Substantia nigra (tissue), 51 donors: ENCODE measurements at places on chromosomes 5 and 9.

DNA sequence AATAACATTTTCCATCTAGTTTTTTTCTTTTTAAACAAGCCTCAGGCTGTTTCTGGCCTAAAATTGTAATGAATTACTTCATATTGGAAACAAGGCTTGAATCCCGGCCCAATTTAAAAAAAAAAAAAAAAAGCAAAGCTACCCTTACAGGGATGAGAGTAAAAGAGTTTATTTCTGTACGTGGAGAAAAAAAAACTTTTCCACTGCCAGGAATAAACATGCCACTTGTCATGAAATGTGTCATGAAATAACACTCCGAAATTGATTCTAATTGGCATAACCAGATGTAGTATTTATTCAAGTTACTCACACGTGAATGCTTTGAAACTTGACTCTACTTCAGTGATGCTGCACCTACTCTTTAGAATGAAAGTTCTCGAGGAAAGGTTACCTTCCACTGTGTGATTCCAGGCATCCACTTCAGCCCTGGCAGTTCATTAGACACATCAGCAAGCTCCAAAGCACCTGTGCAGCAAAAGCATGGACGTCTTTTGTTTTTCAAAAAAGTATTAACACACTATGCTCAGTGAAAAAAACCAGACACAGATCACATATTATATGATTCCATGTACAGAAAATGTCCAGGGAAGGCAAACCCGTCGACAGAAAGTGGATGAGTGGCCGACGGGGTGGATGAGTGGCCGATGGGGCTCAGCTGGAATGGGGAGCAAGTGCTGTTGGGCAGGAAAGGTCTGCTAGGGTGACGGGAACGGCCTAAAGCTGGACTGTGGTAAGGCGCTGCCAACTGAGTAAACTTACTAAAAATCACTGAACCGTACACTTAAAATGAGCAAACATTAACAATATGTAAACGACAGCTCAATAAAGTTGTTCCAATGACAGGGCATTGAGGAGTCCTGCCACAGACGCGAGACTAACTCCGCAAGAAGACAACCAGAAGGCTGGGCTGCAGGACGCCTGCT is 21.2 kb downstream of the NSUN2 start:
- no peak for DNase-seq

GRCh38 chr9:133661846-133662540 is 25.8 kb downstream of the DBH start:
- DNase-seq = no peak

GRCh38 chr5:149349382-149349781 is 4.1 kb downstream of the GRPEL2 start:
- no peak for DNase-seq

DNA sequence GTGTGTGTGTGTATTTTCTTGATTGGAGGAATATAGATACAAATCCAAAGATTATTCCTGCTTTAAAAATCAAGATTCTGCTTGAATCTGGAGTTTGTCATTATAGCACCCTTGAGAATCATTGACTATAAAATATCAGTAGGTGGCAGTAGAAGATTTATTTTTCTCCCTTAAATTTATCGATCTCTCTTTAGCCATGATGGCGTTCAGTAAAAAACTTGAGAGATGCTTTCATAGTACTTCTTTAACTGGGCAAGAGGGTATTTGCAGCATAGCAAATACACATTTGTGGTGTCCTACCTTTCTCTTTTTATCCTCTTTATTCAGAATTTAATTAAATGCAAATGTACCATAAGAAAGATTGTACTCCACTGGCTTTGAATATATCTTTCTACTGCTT is 307.7 kb downstream of the ADGRV1 start:
- DNase-seq = no peak

- DNase-seq = no peak
Observed at GRCh38 chr5:121152411-121152810, 688.3 kb downstream of the PRR16 start.

GRCh38 chr9:105098370-105098769 is 146.1 kb upstream of the SLC44A1 start:
- DNase-seq = no peak

- no peak for DNase-seq
Observed at GRCh38 chr5:6450319-6450833, 1.7 kb downstream of the UBE2QL1 start.

DNA sequence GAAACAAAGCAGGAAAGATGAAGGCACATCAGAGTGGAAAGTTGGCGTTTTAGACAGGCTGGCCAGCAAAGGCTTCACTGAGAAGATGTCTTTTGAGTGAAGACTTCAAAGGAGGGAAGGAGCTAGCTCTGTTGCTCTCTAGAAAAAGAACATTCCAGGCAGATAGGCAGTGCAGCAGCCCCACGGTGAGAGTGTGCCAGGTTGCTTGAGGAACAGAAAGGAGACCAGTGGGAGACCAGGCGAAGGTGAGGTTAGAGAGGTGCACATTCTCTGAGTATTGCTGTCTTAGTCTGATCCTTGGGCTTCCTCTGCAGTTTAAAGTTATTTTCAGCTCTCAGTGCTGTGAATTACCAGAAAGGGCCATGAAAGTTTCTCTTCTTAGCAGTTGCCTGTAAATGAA is 83.8 kb downstream of the SLC44A1 start:
- no peak for DNase-seq

DNA sequence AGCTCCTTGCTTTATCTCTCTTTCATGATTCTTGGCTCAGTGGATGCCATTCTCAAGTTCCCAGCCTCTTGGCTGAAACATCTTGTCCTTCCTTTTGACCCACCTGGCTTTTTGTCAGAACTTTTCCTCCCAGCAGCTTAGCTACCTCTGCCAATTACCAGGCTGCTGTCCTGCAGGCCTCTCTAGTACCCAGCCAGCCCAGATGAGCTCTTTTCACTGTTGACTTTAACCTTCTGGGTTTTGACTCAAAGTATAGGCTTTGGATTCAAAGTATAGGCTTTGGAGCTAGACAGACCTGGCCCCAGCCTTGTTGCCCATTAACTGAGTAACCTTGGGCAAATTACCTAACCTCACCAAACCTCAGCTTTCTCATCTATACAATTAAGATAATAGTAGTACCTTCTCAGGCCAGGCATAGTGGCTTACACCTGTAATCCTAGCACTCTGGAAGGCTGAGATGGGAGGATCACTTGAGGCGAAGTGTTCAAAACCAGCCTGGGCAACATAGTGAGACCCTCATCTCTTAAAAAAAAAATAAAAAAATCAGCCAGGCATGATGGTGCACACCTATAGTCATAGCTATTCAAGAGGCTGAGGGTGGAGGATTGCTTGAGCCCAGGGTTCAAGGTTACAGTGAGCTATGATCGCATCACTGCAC is 6.6 kb upstream of the TMEFF1 start:
- peak; percentile 40 for DNase-seq

GRCh38 chr9:81848472-81848871 is 79.8 kb upstream of the SPATA31D4 start:
- no peak for DNase-seq

GRCh38 chr5:14513266-14513665 is 68.3 kb upstream of the OTULINL start:
- DNase-seq = no peak

DNA sequence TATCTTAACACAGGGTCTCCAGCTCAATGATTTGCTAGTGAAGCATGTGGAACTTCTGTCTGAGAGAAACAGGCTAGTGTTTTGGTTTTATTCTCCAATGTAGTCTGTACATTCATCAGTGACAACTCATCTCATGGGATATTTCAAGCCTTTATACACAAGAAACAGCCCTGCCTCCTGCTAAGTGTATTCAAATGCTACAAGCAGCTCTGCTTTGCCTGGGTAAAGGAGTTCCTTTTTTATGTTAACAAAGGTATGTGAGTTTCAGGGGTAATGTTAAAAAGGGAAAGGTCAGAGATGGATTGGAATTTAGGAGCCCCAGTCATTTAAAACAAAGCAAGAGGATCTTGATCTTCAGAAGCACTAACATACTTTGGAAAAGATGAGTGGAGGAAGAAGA is 498.7 kb downstream of the ISL1 start:
- no peak for DNase-seq

- DNase-seq = no peak
Observed at GRCh38 chr5:149656576-149657182, 73.4 kb upstream of the PPARGC1B start.

DNA sequence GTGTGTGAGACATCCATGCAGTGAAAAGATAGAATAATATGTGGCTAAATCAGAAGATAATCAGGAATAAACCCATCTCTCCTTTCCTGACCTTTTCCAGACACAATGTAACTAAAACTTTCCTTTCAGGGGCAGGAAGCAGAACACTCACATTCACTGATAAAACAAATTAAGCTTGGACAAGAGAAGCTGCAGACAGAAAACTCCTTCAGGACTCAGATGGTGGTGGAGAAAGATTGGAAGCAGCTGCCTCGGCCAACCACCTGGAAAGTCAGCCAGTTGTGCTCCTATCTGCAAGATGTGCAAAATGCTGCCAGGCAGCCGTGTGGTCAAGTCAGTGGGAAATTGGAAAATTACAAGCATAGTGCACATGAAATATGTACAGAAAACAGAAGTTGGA is 26.9 kb downstream of the RASEF start:
- no peak for DNase-seq

GRCh38 chr5:18745988-18746615 is 1111.8 kb downstream of the TAF11L14 start:
- DNase-seq = no peak

DNA sequence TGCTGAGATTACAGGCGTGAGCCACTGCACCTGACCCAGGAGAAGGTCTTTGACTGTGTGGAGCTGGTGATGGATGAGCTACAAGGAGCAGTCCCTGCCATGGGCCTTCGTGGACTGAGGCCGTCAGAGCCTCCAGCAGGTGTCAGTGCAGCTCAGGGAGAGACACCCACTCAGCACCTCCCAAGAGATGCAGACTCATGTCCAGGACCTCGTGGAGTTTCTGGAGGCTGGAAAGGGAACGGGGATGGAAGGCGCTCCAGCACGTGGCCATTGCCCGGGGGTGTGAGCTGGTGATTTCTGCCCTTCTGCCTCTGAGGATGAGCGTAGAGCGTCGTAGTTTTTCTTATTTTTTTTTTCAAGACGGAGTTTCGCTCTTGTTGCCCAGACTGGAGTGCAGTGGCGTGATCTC is 9.5 kb downstream of the TOR4A start:
- no peak for DNase-seq

DNA sequence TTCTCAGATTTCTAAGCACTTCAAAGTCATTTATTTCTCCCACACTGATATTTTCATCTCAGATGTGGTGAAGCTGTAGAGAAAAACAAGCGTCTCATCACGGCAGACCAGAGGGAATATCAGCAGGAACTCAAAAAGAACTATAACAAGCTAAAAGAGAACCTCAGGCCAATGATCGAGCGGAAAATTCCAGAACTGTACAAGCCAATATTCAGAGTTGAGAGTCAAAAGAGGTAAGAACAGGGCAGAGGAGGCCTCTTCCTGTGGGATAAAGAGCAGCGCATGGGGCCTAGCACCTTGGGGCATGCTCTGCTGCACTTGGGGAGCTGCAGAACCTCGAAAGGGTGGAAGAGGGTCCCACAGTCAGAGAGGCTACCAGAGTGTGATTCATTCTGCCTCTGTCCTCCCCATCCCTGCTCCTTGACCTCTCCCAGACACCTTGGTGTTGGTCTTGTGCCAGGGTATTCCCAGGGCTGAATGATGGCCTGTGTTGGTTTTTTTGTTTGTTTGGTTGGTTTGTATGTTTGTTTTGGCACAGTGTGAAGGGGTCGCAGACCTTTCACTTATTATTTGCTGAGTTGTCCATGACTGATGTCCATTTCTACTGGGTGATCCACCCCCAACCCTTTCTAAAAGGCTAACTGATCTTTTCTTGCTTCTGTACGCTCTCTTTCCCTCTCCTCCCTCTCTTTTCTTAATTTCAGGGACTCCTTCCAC is 248.9 kb downstream of the DOCK8 start:
- DNase-seq = no peak

GRCh38 chr9:117835798-117836197 is 131.6 kb downstream of the TLR4 start:
- no peak for DNase-seq

- DNase-seq = no peak
Observed at GRCh38 chr9:130885484-130886375, 10.9 kb downstream of the QRFP start.

GRCh38 chr5:172866802-172867748 is 33.0 kb downstream of the ERGIC1 start:
- DNase-seq = peak; percentile 65

DNA sequence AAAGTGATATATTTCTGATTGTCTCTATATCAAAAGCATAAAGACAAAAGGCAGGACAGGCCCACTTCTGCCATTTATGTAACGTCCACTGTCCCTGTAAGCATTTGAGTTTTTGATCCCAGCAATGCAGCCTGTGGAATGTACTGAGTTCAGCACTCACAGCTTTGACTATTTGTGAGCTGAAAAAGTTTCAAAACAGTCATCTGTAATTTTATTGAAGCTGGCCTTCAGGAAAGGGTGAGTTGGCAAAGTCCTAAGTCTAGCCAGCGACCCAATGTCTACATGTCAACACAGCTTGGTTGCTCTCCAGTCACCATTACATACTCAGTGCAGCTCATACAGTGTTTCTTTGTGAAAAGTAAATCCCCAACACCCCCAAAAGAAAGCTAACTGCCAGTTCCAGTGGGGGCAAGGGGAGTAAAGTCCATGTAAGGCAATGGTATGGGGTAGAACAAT is 9.7 kb downstream of the LIFR start:
- no peak for DNase-seq

DNA sequence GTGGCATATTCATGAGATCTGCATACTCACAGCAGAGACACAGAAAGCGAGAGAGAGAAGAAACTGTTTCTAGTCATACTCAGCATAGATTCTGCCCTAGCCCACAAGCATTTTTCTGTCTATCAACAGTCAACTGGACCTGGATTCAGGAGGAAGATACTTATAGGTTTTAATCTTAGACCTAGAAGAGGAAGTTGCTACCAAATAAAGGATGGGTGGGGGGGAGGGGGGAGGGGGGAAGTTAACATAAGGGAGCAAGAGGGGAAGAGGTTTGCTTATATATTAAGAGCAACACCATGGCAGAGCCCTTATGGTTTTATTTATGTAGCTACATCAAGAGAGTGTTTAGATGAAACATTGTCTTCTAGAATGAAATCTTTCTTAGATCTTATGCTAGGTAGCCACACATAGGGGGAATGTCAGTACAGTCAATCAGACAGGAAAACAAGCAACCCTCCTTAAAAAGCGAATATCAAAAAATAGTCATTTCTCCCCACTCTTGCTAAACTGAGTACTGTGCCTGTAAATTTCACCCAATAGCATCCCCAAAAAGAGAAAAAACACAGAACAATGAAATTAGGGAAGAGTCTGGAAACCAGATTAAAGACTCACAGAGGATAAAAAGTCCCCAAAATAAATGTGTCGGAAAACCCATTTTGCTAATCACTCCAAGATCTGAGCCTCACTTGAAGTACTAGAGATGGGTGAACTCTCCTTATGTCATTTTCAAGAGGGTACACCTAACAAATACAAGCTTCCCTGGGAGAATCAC is 192.7 kb upstream of the NR4A3 start:
- no peak for DNase-seq

- no peak for DNase-seq
Observed at GRCh38 chr9:5949103-5949699, 58.5 kb downstream of the MLANA start.

GRCh38 chr9:27701587-27701986 is 128.3 kb upstream of the C9orf72 start:
- no peak for DNase-seq

- no peak for DNase-seq
Observed at GRCh38 chr5:74136276-74136825, 504.2 kb downstream of the ENC1 start.

GRCh38 chr5:149517461-149518122 is 33.6 kb downstream of the CSNK1A1 start:
- DNase-seq = no peak
